ENCODE measurements at places on chromosomes 2 and 18.
A peak's percentile ranks its signal among the peaks of the same experiment; 100 is the strongest.

DNA sequence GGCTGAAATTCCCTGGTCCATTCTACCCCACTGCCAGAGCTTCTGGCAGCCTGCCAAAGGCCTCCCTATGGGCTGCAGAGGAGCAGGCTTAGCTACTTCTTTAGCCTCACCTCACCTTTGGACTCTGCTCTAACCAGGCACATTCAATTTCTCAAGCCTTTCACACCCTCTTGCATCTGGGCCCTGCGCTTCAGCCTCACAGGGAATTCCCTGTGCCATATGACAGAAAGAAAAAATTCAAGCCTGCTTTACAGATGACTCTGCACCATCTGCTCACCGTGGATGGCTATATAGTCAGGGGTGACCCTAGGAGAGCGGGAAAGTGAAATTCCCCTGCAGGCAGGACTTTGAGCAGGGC is 62.5 kb downstream of the REEP1 start:
- DNase-seq = no peak
- H3K36me3 ChIP-seq = peaks cover 26% of the 10 kb centered on the region
- peaks cover 11% of the 10 kb centered on the region for H3K27me3 ChIP-seq
- H3K4me1 ChIP-seq = no peaks in the 10 kb centered on the region

- no peak overlapping the region for H3K27ac ChIP-seq
- H3K4me3 ChIP-seq = no peak overlapping the region
- no peak for DNase-seq
- H3K36me3 ChIP-seq = no peaks in the 10 kb centered on the region
- no peaks in the 10 kb centered on the region for H3K4me1 ChIP-seq
Measured at GRCh38 chr2:164205347-164205746, 415.9 kb downstream of the GRB14 start.

GRCh38 chr18:70288851-70289328 is at the start of gene SOCS6:
Gene SOCS6, plus strand, starts transcription at chr18:70289045. Its CDS starts 35,624 bp downstream, at chr18:70324669.
- no peak for DNase-seq
- H3K4me3 ChIP-seq = peak within 1 kb of the TSS; percentile 71
- H3K27ac ChIP-seq = peak within 1 kb of the TSS; percentile 63
- no peaks in the 10 kb centered on the region for H3K36me3 ChIP-seq
- peaks cover 15% of the 10 kb centered on the region for H3K4me1 ChIP-seq
- H3K27me3 ChIP-seq = peaks cover 7% of the 10 kb centered on the region

- no peaks in the 10 kb centered on the region for H3K27me3 ChIP-seq
- no peak overlapping the region for H3K4me3 ChIP-seq
- no peaks in the 10 kb centered on the region for H3K4me1 ChIP-seq
- H3K36me3 ChIP-seq = no peaks in the 10 kb centered on the region
- no peak overlapping the region for H3K27ac ChIP-seq
- no peak for DNase-seq
Measured at GRCh38 chr18:23377669-23378301, 75.3 kb upstream of the RIOK3 start.

GRCh38 chr2:200814276-200814815 is 2.6 kb downstream of the BZW1 start:
- peak overlapping the region; percentile 73 for H3K27ac ChIP-seq
- H3K27me3 ChIP-seq = no peaks in the 10 kb centered on the region
- H3K4me3 ChIP-seq = peak overlapping the region; percentile 32
- H3K4me1 ChIP-seq = peaks cover 45% of the 10 kb centered on the region
- DNase-seq = no peak

- H3K4me3 ChIP-seq = no peak overlapping the region
- H3K27me3 ChIP-seq = no peaks in the 10 kb centered on the region
- DNase-seq = no peak
- no peaks in the 10 kb centered on the region for H3K4me1 ChIP-seq
- H3K36me3 ChIP-seq = no peaks in the 10 kb centered on the region
- no peak overlapping the region for H3K27ac ChIP-seq
Measured at GRCh38 chr2:67514515-67514914, 117.4 kb downstream of the ETAA1 start.
